ENCODE measurements at places on chromosomes 2 and 18.

DNA sequence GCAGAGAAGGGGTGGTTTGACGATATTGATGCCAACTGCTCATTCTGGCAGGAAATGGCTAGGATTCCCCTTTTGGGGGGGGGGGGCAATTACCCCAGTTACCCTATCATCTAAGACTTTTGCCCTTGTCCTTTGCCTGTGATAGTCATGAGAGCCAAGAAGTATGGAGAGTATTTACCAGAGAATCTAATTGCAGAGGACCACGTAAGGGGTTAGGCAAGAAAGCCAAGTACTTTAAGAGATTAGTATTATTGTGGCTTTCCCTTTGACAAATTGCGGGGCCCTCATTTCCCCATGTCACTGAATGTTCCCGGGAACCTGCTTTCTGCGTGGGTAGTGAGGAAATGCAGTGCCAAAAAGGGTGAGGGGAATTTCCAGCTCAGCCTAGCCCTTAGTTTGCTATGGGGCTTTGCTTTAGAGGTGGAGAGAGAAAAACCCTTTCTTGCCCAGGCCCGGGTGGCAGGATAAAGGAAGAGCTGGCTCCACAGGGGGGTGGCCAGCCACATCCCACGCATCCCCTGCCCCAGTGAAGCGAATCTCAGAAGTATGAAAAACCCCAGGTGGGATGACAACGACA is 1.5 kb downstream of the AQP4 start:
- ATAC-seq: no peak

DNA sequence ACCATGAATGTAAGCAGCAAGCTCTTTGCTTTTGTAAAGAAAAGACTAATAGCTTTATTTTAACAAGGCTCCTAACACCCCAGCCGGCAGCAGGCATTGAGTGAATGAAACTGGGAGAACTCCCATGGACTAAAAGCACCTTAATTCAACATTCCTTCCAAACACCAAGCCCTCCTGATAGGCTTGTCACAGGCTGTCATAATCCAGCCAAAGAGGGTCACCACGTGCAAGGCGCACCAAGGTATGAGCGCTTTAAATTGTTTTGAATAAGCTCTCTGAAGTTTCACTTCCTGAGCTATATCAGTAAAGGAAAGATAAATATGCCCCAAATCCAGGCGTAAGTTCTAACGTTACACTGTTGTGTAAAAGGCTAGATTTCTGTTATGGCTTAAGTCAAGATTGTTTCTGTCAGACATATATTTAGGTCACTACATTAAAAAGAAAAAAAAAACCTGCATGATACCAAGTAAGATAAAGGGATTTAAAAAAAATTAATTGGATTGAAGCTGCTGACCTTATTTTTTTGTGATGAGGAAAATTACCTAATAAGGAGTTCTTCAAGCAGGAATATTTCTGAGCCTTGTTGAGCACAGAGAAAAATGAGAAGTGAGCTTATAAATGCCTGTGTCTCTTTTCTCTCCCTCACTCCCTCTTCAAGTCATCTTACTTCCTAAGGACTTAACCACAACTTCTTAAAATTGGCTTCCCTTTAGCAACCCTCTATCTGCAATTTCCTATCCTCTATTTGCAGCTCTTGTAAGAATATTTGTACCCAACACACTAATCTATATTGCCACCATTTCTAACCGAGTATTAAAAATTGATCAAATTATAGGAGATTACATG is 136.1 kb upstream of the NRP2 start:
- ATAC-seq: no peak

- ATAC-seq: no peak
Observed at GRCh38 chr2:107364361-107364950, 462.2 kb upstream of the RGPD4 start.

DNA sequence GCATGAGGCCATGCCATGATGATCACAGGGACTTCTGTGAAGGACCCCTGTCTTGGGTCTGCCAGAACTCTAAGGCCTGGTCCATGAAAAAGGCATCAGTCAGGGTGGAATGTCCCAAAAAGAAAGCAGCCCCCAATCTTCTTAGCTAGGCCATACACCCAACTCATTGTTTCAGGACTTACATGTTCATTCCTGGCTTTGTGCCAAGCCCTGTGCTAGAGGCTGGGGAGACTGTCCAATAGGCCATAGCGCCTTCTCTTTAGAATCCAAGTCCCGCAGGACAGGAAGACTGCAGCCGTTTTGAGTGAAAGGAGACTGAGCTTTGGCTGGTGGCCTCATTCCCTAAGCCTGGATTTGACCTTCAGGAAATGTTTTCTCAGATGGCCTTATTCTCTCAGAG is 247.3 kb downstream of the PRKCE start:
- ATAC-seq: no peak

DNA sequence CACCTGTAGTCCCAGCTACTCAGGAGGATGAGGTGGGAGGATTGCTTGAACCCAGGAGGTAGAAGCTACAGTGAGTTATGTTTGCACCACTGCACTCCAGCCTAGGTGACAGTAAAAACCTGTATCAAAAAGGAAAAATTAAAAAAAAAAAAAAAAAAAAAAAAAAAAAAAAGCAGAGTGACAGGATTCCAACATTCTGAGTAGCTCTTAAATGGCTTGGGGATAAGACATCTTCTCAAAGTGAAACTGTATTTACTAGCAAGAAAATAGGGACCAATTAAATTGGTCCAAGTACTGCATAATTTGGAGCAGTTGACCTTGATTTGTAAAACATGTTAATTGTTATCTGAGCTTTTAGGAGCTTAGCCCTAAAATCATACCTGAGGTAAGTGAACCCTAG is 65.7 kb upstream of the TMEM247 start:
- ATAC-seq: no peak

DNA sequence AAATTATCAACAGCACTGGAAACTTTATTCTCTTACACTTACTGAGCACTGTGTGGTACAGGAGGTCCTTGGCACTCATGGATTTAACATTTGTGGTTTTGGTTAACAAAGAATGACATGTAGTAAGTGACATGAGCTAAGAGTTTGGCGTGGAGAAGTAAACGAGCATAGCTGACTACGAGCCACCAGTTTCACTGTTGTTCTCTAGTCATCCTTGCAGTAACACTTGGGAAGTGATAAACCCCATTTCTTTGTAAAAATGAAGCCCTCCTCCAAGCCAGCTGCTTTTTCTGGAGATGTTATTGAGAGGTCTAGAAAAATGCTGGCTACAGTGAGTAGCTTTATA is 32.7 kb downstream of the QPCT start:
- ATAC-seq: no peak

GRCh38 chr2:29326926-29327325 is 211.7 kb downstream of the CLIP4 start:
- ATAC-seq: no peak

GRCh38 chr2:239585422-239585821 is 184.6 kb upstream of the HDAC4 start:
- ATAC-seq: no peak

DNA sequence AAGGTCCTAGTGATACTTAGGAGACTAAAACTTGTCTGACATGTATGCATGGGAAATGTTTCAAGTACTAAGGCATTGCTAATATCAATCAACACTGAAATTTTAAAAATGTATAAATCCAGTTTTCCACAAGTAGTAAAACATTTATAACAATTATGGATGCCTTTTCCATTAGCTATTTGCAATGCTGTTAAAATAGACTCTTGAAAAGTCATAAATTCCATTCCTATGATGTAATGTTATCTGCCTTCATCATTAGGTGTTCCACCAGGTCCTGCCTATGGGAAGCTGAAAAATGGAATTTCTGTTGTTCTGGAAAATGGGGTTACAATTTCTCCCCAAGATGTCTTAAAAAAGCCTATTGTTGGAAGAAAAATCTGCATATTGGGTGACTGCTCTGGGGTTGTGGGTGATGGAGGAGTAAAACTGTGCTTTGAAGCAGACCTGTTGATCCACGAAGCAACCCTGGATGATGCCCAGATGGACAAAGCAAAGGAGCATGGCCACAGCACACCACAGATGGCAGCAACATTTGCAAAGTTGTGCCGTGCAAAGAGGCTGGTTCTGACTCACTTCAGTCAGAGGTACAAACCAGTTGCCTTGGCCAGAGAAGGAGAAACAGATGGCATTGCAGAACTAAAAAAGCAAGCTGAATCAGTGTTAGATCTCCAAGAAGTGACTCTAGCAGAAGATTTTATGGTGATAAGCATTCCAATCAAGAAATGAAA is 18.7 kb downstream of the ELAC1 start:
- peak; percentile 75 for ATAC-seq

GRCh38 chr2:107168141-107168540 is 282.2 kb upstream of the ST6GAL2 start:
- ATAC-seq: no peak

GRCh38 chr2:15354596-15355366 is 206.4 kb downstream of the NBAS start:
- no peak for ATAC-seq

DNA sequence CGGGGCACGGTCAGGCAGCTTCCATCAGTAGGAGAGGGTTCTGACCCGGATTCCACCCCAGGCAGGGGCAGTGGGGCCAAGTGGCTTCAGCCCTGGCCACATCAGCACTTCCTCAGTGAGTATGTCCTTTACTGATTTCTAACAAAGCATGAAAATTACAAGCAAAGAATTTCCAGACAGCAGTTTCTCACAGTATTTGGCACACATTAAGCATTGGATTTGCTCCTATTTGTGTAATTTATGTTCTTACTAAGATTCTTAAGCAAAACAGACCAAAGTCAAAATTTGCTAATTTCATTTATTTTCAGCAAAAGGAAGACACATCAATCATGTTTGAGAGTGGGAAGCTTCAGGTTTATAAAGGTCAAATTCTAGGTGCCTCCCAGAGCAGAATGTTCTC is 73.3 kb upstream of the NFATC1 start:
- ATAC-seq: no peak

- ATAC-seq: no peak
Observed at GRCh38 chr2:68837861-68838341, 33.3 kb downstream of the BMP10 start.

GRCh38 chr2:61272421-61273070 is 110.6 kb downstream of the C2orf74 start:
- no peak for ATAC-seq

- ATAC-seq: no peak
Observed at GRCh38 chr2:235024931-235025773, 73.3 kb downstream of the SH3BP4 start.

DNA sequence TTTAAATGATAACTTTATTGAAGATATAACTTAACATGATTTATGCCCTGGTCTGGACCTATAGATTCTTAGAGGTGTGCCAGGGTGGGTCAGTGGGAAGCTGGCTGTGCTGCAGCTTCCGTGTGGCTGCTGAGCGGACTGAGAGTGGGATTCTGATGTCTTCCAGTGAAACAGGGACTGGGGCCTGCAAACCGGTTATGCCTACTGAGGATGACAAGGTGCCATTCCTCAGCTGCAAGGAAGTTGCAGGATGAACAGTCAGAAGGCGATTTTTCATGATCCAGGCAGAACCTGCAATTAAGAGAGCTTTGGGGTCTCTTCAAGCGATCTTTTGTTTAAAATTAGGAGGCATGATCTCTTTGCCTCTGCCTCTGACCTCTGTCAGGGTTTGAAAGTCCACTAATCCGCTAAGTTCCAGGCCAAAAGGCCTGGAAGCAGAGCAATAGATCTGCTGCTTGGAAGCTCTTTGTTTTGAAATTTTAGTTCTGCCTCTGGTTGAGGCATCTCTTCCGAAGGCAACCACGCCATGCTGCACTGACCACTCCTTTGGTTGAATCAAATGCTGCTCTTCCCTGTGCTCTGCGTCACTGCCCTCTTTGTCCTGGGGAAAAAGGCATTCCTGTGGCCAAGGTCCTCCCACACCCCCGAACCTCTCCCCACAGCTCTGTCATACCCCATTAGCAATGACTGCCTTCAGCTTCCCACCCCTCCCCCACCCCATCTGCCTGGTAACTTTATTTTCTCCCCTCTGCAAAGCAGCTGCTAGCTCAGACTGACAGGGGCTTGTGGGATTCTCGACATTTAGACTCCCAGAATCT is 2.0 kb downstream of the TMEM169 start:
- no peak for ATAC-seq

- ATAC-seq: no peak
Observed at GRCh38 chr18:59801576-59801975, 98.2 kb upstream of the PMAIP1 start.

- ATAC-seq: no peak
Observed at GRCh38 chr2:222313816-222314215, 15.0 kb upstream of the PAX3 start.

- no peak for ATAC-seq
Observed at GRCh38 chr2:109157563-109158105, 28.6 kb downstream of the SH3RF3 start.

GRCh38 chr2:121171625-121172119 is 113.3 kb downstream of the TFCP2L1 start:
- no peak for ATAC-seq

- peak; percentile 38 for ATAC-seq
Observed at GRCh38 chr2:47129191-47129706, 25.9 kb downstream of the STPG4 start.

DNA sequence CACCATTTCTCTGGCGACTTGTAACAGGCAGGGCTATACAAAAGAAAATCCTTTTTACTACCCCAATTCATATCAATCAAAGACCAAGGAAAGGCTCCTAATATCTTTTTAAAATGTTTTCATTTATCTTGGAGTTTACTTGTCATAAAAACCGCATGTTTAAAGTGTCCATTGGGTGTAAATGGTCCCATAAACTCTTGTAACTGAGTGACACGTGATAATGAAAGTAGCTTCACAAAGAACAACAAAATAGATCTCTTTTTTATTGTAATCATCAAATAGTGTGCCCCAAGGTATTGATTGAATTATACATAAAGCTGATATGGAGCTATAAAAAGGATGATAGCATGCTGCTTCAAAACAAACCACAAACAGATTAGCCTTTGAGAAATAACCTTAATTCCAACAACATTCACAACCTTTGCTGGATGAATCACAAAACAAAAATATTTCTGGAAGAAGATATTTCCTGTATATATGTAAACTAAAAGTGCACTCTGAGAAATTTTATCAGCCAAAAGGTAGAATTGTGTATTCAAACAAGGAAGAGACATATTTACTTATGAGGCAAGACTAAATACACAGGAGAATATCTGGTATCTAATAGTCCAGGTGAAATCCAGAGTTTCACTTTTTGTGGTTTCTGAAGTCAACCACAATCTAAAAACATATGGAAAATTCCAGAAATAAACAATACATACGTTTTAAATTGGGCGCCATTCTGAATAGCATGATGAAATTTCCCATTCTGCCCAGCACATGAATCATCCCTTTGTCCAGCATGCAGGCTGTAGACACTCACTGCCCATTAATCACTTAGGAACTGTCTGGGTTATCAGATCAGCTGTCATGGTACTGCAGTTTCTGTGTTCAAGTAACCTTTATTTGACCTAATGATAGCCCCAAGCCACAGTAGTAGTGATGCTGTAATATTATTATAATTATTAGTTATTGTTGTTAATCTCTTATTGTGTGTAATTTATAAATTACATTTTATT is 237.5 kb downstream of the PIK3C3 start:
- peak; percentile 89 for ATAC-seq

Measured in motor neuron (in vitro differentiated cells).